ENCODE measurements at places on chromosomes 16 and 17.
A peak's percentile ranks its signal among the peaks of the same experiment; 100 is the strongest.

DNA sequence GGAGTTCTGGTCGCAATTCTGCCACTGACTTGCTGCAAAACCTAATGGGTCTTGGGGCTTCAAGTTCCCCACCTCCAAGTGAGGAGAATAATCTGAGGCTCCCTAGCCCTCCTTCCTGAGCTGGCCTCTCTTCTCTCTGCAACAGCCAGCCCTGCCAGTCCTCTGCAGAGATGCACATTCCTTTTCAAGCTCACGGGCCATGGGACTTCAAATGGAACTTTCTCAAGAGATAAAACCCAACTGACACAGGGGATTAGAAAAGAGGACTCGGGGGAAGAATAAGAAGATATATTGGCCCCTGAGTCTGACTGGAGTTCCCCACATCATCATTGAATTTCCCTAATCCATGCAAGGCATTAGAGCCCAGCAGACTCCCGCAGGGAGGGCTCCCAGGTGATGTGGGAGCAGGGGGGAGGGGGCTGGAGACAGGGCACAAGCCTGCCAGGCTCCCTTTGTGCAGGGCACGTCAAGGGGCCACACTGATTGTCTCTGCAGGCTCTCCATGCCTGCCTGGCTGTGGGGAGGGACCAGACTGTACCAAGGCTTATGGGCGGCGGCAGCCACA, 131.0 kb downstream of the CCDC144A start:
- DNase-seq: no peak

GRCh38 chr17:2061441-2061958, 6.6 kb downstream of the HIC1 start:
- no peak for DNase-seq

GRCh38 chr17:47719411-47720152, 13.5 kb upstream of the TBX21 start:
- DNase-seq: peak; percentile 74

- DNase-seq: no peak
These were observed 758 bp downstream of the ADAMTS18 start for GRCh38 chr16:77434022-77434529.

GRCh38 chr17:76155988-76156661, 15.1 kb upstream of the FOXJ1 start:
- DNase-seq: no peak

GRCh38 chr16:14268073-14268472, 197.0 kb downstream of the MRTFB start:
- no peak for DNase-seq

- DNase-seq: no peak
These were observed 45.1 kb downstream of the RGS9 start for GRCh38 chr17:65182233-65182632.

DNA sequence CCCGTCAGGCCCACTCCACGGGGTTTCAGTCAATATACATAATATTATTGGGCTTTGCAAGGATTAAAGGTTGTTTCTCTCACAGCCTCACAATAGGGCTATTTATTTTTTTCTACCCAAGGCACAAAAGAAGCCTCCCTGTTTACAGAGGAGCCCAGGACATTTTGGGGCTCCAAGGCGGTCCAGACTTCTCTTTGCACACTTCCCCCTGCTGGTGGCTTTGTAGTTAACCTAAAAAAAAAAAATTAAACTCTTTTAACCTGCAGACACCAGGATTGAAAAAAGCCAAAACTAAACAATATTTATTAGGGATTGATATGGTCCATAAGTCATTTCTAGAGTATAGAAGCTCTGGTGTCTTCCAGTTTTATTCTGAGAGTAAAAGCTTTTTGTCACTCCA, 169.7 kb upstream of the ZFHX3 start:
- no peak for DNase-seq

DNA sequence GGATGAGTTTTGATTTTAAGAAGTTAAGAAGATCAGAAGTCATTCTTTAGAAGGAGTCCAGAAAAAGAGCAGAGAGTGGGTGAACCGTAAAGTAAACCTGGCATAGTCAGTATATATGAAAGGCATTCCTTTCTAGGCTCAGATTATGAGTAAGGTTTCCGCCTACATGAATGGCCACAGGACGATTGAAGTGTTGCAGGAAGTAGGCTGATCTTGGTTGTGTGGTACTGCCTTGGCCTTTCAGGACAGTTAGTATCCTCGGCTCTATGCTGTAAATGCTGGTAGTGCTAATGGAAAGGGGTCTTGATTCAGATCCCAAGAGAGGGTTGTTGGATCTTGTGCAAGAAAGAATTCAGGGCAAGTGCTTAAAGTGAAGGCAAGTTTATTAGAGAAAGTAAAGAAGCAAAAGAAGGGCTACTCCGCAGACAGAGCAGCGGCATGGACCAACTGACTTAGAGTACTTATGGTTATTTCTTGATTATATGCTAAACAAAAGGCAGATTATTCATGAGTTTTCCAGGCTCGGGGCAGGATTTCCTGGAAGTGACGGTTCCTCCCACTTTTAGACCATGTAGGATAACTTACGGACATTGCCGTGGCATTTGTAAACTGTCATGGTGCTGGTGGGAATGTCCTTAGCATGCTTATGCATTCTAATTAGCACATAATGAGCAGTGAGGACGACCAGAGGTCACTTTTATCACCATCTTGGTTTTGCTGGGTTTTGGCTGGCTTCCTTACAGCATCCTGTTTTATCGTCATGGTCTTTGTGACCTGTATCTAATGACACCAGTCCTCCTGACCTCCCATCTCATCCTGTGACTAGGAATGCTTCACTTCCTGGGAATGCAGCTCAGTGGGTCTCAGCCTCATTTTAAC, 164.8 kb downstream of the SNX29 start:
- no peak for DNase-seq

DNA sequence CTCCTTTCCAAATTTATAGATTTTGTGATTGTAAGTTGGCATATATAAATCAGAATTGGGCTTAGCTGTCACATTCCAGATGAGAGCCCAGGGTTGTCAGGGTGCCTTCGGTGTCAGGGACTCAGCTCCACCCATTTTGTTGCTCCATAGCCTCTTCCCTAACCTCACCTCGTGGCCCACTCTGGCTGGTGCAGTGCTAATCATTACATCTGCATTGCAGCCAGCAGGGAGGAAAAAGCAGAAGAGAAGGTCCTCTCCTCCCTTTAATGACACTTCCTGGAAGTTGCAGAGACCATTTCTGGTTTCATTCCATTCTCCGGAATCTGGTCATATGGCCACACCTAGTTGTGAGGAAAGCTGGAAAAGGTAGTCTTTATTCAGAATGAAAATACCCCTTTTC, 113.3 kb downstream of the CCT6B start:
- no peak for DNase-seq

GRCh38 chr16:81650982-81651562, 128.0 kb upstream of the PLCG2 start:
- DNase-seq: no peak

DNA sequence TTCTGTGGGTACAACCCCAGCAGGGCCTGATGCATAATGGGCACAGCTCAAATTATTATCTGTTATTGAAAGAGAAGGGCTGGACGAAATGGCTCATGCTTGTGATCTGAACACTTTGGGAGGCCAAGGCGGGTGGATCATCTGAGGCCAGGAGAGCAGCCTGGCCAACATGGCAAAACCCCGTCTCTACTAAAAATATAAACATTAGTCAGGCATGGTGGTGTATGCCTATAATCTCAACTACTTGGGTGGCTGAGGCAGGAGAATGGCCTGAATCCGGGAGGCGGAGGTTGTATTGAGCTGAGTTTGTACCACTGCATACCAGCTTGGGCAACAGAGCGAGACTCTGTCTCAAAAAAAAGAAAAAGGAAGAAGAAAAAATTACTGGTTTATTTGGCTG, 100.7 kb downstream of the ABCC1 start:
- DNase-seq: no peak

DNA sequence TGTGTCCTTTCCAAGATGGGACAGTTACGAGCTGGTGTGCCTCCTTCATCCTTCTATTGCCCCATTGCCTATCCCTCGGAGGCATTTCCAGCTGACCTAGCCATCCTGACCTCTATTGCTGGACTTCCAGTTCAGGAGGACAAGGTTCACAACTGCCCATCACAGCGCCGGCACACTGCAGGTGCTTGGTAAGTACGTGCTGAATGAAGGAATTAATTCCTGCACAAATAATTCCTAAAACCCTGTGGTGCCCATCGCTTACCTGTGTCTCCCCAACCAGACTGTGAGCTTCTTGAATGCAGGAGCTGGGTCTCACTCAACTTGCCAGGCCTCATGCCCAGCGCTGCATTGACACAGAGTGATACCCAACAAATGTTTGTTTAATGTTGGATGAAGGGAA, 13.0 kb downstream of the ALOX15B start:
- no peak for DNase-seq

DNA sequence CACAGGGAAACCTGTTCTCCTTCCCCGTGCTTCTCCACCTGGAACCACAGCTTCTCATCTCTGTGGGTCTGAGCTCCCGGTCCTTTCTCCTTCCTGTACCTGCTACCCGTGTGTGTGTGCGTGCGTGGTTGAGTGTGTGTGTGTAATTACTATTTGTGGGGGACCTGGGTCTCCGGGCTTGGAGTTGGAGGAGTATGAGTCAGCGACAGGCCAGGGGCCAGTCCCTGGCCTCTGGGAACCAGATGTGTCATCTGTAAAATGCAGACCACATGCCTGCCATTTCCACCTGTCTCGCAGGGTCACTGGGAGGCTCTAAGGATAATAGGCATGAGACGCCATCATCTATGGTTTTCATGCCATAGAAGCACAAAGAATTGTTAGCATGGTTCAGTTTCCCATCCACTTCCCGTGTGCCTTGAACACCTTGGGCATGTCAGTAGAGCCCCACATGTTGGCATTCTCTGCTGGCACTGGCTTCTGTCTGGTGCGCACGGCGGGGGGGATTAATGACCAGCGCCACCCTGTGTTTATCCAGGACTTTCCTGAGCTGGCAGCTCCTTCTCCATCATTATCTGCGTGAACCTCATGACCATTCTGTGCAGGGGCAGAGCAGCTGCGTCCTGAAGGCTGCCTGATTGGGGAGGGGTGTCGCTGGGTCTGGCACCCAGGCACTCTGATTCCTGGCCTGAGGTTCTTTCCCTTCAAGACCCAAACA, 1.5 kb downstream of the ZNF205 start:
- DNase-seq: no peak

DNA sequence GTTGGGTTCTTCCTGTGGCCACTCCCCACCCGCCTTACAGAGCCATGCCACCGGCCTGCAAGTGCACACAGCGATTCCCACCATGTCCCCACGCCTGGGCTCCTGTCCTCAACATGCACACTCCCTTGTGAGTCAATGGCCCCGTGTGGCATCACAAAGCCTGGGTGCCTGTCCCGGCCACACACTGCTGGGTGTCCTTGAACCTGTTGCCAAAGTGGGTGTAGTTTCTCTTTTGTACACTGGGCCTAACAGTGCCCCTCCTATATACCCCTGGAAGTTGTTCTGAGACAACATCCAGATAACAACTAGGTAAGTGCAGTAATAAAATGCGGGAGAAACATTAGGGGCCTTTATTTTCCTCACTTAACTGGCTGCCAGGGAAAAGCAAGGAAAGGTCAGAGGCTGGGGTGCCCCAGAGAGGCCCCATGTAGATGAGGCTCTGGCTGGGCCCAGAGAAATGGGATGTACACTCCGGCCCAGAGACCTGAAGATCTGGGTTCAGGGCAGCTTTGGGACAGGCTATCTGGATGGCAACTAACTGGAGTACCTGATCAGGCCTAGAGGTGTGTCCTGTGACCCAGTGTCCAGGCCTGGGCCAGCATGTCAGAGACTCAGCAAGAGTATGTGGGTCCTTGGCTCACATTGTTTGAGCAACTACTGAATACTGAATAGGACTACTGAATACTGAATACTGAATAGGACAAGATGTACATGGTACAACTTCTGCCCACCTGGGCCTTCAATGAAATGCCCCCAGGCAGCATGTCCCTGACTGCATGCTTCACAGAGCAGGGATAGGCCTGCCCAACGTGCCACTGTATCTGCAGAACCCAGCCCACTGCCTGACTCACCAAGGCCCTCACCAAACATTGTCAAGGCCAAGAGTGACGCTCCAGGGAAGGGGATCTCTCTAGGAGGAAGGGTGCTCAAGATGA, 8.3 kb downstream of the ABCC3 start:
- DNase-seq: no peak

- DNase-seq: no peak
These were observed 81.8 kb upstream of the TBC1D3K start for GRCh38 chr17:37842401-37842800.

- no peak for DNase-seq
These were observed 105.7 kb downstream of the SYCE1L start for GRCh38 chr16:77304877-77305276.

- no peak for DNase-seq
These were observed 21.4 kb downstream of the CD300LG start for GRCh38 chr17:43868226-43868994.

DNA sequence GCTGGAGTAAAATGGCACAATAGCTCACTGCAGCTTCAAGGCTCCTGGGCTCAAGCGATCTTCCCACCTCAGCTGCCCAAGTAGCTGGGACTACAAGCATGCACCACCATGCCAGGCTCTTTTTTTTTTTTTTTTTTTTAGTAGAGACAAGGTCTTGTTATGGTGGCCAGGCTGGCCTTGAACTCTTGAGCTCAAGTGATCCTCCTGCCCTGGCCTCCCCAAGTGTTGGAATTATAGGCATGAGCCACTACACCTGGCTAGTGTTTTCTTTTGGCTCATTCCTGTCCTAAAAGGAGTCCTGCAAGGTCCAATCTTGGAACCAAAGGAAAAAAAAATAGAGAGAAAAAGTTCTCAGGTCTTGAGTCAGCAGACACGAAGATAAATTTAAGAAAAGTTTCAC, 30.8 kb downstream of the PKD1L3 start:
- no peak for DNase-seq

- DNase-seq: no peak
These were observed 30.9 kb downstream of the BRCA1 start for GRCh38 chr17:43094129-43094835.

GRCh38 chr16:8986111-8986510, 22.4 kb upstream of the USP7 start:
- no peak for DNase-seq

GRCh38 chr17:3896108-3896967, 3.5 kb upstream of the CAMKK1 start:
- DNase-seq: no peak

DNA sequence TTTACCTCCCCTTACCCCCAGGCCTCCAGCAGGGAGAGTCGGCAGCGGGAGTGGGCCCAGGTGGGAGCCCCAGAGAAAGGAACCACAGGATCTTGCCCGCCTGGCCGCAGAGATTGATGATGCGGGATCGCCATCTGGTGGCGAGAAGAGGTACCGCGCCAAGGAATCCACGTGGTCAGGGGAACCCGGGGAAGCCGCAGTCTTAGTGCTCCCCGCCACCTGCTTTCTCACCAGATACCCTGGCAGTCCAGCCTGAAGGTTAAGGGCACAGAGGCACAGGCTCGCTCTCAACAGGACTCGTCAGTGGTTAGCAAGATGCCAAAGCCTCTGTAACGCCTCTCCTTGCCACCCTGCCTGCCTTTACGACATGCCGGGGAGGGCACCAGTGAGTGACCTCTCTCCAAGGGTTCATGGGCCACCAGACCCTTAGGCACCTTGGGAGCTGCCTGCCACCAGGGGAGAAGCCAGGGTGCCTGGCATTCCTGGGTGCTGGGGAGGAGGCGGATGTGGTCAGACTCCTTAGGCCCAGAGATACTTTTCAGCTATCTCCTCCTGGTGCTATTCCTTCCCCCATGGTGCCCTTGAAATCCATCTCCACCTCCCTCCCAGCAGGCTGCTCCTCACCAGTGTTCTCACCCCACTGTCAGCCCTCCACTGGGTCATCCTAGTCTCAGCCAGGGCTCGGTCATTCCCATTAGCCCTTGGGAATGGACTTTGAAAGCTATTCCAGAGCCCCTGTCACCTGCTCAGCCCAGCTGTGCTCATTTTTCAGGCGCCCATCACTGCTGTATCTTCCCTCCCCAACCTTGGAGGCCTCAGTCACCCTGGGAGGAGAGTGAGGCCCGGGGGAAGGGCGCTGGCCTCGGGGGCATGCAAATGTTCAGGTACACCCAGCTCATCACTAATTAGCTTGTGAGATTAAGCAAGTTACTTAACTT, 5.5 kb upstream of the RHBDF2 start:
- peak; percentile 85 for DNase-seq

Data from activated naive CD4-positive, alpha-beta T cell treated with anti-CD3 and anti-CD28 coated beads, Interleukin-2, amount 50 U/mL, for 16 hours (primary cell).